RPMI7951 (cell line): ENCODE measurements at places on chromosomes 6 and 20. TPM values are rescaled to one million over a fixed set of nuclear protein-coding genes. Genes with fewer than 3 reads are reported as not detected.

GRCh38 chr6:75691012-75691411, 58.0 kb upstream of the MYO6 start:
- DNase-seq: peak; percentile 10

GRCh38 chr6:104418125-104418524, 441.6 kb downstream of the HACE1 start:
- DNase-seq: no peak

MTCH1 gene
- 226 and 257 TPM in 2 replicates for total RNA-seq

DNA sequence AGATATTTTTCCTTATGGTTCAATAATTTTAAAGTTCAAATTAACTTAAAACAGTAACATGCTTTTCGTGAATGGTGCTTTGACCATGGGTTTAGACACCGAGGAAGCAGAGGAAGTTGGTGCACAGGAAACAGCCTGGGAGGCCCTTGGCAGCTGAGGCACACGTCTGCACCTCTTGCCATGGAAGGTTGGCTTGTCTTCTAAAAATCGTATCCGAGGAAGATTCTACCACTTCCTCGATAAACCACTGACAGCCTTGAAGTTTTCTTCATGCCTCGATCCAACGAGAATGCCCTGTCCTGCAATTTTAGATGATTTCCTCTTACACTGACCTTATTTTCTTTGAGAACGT, 12.2 kb downstream of the DLL1 start:
- no peak for DNase-seq

GNL1 gene
- 38.6 and 51.9 TPM in 2 replicates for total RNA-seq

GRCh38 chr6:133466680-133467079, 225.5 kb downstream of the EYA4 start:
- DNase-seq: no peak

DNA sequence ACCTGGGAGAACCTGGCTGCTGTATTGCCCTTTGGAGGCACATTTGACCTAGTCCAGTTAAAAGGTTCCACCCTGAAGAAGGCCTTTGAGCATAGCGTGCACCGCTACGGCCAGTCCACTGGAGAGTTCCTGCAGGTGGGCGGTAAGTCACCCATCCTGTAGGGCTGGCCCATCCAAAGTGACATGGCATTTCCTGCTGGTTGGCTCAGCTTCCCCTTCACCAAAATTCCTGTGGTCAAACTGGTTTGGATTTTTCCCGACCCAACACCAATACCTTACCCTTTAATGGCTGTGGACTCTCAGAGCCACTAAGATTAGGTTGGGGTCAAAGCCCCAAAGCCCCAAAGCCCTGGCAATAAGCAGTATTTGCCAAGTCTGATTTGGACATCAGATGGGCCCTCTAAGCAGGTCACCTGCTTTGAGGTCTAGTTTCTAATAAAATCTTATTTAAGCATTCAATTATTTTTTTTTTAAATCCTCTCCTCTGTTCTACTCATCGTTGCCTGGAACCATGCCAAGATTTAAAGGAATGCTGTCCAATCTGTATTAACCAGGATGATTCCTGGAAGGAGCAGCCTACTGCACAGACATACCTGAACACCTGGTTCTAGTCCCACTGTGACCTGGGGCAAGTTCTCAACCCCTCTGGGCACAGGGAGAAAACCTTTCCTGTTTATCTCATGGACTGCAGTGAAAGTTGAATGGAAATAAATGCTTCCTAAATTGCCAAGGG, 40.8 kb downstream of the NT5E start:
- DNase-seq: peak; percentile 65

- no peak for DNase-seq
Measured at GRCh38 chr6:37882292-37882691, 62.8 kb downstream of the ZFAND3 start.

ADGB gene
- not detected in 2 replicates for total RNA-seq

GRCh38 chr6:70684794-70685493, 17.3 kb downstream of the SMAP1 start:
- DNase-seq: no peak

- DNase-seq: peak; percentile 76
Measured at GRCh38 chr20:24296477-24297261, 172.8 kb upstream of the SYNDIG1 start.

DNA sequence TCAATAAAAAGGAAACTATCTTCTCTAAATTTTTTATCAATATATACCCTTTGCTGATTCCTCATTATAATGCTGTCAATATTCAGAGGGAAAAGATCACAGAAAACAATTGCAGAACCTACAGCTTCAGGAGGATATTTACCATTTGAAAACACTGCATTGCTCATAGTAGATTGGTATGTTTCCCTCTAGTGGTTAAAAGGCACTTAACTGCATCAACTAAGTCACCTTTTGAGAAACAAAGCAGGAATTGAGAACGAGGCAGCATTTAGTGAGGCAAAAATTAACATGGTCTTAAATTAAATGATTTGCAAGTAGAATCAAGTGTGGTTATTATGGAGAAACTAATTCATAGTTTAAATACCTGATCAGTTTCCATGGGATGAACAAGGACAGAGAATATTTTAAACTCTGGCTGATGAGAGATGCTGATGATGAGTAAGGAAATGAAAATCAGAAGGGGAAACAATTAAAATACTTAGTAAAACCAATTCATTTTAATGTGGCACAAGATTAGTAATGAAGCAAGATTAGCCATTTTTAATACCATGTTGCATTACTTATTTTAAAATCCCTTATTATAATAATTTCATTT, 642.1 kb downstream of the EPHA7 start:
- no peak for DNase-seq

DNA sequence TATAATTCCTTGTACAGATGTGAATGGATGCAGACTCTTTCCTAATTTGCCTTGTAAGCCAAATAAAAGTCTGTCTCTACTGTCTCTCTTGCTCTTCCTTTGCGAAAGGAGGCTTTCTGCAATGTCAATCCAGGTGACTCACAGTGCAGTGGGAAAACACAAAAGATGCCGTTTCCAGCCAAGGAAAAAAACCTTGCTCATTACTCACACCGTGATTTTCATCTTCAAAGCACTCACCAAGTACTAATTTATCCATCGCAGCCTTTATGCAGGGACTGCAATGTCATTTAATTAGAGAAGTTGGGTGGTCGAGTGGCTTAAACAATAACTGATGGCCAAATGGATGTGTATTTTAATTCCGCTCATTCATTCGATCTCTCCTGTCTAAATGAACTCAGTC, 23.8 kb downstream of the SAYSD1 start:
- no peak for DNase-seq

- no peak for DNase-seq
Measured at GRCh38 chr20:56195946-56196345, 52.6 kb upstream of the MC3R start.

TFAP2D gene
- not detected in 2 replicates for total RNA-seq

DNA sequence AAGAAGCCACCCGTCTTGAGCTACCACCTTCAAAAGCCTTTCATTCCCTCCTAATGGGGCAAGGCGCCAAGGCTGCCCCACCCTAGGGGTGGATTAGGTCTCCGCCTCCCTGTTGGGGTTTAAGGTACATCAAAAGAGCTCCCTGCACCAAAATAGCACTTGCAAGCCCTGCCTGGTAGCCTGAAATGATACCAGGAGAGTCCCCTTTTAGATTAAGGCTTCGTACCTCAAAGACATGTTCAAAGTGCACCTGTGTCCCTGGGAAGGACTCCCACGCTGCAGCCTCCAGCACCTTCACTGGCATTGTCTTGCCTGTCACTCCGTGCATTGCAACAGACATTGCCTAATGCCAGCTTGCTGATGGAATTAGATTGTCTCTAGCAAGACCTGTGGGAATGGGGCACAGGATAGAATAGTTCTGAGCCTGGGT, 15.7 kb upstream of the CDKN1A start:
- no peak for DNase-seq

SLC9A8 gene
- 6.2 and 6.6 TPM in 2 replicates for total RNA-seq

GRCh38 chr6:129281168-129281796, 398.3 kb downstream of the LAMA2 start:
- no peak for DNase-seq

- no peak for DNase-seq
Measured at GRCh38 chr6:111563581-111563980, 42.1 kb downstream of the TRAF3IP2 start.

DNA sequence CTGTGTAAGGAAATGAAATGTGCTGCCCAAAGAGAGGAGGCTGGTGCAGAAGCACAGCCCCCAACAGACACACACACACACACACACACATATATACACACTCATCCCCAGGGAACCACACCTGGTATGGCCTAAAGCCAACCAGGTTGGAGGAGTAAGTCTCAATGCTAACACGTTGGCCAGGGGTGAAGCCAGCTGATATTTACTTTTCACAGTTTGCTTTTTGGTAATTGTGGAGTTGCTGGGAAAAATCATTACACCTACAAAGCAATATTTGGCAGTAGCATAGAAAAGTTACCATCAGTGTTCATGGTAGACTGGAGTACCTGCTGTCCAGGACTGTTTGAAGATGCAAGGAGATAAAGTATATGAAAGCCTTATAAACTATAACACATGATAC, 50.3 kb upstream of the NAA20 start:
- no peak for DNase-seq

BPI gene
- total RNA-seq: 0.24 and 0.29 TPM in 2 replicates

- DNase-seq: peak; percentile 73
Measured at GRCh38 chr20:37651932-37652331, 41.9 kb upstream of the CTNNBL1 start.

DNA sequence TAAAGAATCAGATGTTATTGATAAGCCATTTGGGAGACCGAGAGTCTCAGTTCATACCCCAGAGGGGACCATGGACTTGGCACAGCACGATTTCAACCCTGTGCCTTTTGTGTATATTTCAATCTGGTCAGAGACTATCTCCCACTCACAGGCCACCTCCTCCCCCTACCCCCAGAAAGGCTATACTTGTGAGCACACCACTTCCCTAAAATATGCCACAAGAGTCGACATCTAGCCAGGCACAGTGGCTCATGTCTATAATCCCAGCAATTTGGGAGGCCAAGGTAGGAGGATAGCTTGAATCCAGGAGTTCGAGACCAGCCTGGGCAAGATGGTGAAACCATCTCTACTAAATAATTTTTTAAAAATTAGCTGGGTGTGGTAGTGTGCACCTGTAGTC, 13.6 kb upstream of the TCF15 start:
- DNase-seq: no peak

SLC17A2 gene
- total RNA-seq: not detected in 2 replicates

GRCh38 chr6:82006027-82006738, 241.4 kb downstream of the IBTK start:
- DNase-seq: peak; percentile 69

HLA-DQA1 gene
- total RNA-seq: not detected in 2 replicates

GRCh38 chr6:170003451-170004160, 252.2 kb downstream of the ERMARD start:
- DNase-seq: no peak

GRCh38 chr20:24501764-24502556, 32.5 kb downstream of the SYNDIG1 start:
- DNase-seq: peak; percentile 98

DNA sequence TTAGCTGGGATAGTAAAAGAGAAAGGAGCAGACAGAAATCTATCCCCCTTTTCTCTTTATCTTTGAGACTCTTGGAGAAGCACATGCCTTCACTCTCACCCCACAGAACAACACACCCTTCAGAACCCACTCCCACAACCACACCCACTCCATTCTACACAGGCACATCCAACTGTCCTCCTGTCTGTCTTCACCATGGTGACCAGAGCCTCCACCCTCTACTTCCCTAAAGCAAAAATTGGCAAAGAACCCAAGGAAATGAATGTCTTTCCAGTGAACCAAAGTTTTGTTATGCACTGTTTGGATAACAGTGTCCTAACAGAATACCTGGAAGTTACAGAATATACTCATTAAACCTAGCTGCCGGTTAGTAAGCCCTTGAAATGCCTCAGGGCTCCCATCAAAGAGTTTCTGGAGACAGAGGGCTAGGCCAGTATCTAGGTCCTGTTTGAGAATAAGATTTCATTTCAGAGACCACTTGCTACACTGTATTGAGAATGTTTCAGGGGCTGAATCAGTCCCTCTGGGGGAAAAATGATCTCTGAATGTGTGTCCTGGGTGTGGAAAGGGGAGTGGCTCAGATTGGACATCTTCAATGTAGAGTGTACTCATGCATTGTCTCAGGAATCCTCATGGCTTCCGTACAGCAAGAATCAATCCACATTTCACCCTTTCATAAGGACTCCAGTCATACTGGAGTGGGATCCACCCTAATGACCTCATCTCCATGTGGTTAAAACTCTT, 101.1 kb downstream of the LY86 start:
- peak; percentile 31 for DNase-seq

GRCh38 chr6:157292202-157292601, 31.1 kb downstream of the TMEM242 start:
- DNase-seq: no peak

RUNX2 gene
- total RNA-seq: 13.1 and 18.9 TPM in 2 replicates

DNA sequence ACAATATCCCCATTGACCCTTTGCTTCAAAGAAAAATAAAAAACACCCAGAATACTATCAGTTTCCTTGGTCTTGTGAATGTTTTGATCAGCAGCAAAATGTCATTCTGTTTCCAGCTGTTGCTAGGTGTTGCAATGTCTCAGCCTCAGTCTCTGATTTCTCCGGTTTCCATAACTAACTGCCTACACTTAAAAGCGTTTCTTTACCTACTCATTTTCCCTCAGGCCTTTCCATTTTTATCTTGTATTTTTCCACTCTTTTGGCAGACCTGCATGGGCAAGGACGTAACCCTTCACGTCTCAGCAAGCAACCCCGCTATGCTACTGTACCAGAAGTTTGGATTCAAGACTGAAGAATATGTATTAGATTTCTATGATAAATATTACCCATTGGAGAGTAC, 49.4 kb downstream of the KAT14 start:
- no peak for DNase-seq

DNA sequence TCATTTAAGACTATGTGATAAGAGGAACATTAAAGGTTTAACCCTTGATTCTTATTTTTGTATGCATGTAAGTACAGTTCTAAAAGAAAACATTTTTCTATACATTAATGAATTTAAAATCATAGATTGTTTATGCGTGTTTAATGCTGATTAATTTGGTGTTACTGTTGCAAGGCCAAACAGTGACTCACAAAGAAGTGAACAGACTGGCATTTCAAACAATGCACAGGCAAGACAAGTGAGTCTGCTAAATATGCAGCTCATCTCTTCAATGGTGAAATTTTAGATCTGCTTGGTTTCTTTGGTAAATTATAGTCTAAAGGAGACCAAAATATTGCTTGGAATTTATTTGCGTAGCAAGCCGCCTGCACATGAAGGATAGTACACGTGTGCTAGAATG, 417.4 kb upstream of the SOX4 start:
- DNase-seq: no peak

DNA sequence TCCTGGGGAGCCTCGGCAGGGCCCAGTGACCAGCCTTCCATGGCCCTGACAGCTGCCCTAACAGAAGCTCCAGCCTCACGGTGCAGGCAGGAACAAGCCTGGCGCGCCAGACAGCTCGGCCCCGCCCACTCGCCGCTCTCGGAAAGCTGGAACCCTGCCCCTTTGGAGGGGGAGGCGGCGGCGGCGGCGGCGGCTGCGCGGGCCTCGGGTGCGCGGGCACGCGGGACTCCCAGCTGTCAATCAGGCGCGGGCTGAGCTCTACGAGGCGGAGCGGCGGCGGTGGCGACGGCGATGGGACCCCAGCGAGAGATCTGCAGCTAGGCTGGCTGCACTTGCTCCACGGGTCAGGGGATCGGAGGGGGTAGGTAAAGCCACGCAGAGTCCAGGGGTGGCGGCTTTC, at the start of gene NRSN1:
Gene NRSN1, plus strand, starts transcription at position 236 of the 400 bp plus-strand sequence. CDS start 8,113 bp downstream, outside the sequence.
- DNase-seq: no peak
